Occipital lobe (tissue), 3 donors: ENCODE measurements at places on chromosomes 2 and 18.

GRCh38 chr18:62420151-62420512, 95.0 kb downstream of the TNFRSF11A start:
- DNase-seq, result no peak

GRCh38 chr18:55605733-55606338, 17.8 kb upstream of the TCF4 start:
- no peak for DNase-seq

GRCh38 chr2:148813603-148814065, 61.4 kb upstream of the KIF5C start:
- DNase-seq, result no peak

DNA sequence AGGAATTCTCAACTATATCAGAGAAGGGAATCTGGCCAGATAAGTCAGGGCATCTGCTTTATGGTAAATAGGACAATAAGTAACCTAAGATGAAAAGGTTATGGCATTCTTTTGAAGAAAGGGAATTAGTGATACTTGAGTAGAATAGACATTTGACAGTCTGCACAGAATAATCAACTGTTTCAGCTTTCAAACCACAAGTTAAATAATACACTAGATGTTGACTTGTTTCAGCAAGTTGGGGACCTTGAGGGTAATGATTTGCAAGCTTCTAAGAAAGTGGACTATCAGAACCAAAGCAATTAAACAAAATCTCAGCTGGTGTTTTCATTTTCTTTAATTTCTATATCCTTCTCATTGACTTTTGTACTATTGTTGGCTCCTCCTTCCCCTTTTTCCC, 54.5 kb downstream of the SLC39A10 start:
- no peak for DNase-seq

GRCh38 chr2:211946960-211947359, 591.6 kb downstream of the ERBB4 start:
- no peak for DNase-seq

- DNase-seq, result no peak
These were observed 123.5 kb upstream of the EML6 start for GRCh38 chr2:54599914-54600313.

DNA sequence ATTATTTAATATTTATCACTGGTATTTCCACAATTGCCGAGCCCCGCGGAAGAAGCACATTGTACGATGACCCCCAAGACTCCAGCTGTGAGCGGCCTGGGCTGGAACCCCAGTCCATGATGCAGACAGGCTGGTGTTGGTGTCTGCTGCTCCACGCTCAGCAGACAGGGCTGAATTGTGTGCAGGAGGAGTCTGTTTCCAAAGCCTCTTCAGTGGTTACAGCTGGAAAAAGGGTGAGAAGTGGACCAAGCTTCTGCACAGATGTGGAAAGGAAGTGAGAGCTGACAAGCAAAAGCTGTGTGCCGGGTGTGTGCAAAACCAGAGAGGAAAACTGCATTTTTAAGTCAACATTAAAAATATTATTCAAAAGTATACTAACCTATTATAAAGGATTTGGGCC, 500.4 kb downstream of the GALR1 start:
- no peak for DNase-seq

GRCh38 chr2:27765621-27766286, 5.8 kb upstream of the MRPL33 start:
- DNase-seq, result no peak

GRCh38 chr18:13313006-13313686, 94.6 kb downstream of the LDLRAD4 start:
- DNase-seq, result no peak

GRCh38 chr2:237742614-237743013, 56.0 kb upstream of the RBM44 start:
- DNase-seq, result no peak

DNA sequence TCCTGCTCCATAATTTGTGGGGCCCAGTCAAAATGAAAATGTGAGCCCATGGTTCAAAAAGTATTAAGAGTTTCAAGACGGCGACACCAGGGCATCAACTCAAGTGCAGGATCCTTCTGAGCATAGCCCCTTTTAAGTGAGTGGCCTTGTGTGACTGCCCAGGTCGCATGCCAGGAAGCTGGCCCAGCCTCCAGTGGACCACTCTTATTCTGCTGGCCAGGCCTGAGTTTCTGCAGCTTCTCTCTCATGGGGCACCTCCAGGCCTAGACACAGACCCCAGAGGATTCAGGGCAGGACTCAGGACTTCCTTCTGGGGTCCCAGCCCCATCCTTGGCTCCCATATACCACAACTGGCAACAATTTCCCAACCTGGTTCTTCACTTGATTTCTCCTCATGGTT, 83.5 kb upstream of the HAAO start:
- DNase-seq, result no peak

DNA sequence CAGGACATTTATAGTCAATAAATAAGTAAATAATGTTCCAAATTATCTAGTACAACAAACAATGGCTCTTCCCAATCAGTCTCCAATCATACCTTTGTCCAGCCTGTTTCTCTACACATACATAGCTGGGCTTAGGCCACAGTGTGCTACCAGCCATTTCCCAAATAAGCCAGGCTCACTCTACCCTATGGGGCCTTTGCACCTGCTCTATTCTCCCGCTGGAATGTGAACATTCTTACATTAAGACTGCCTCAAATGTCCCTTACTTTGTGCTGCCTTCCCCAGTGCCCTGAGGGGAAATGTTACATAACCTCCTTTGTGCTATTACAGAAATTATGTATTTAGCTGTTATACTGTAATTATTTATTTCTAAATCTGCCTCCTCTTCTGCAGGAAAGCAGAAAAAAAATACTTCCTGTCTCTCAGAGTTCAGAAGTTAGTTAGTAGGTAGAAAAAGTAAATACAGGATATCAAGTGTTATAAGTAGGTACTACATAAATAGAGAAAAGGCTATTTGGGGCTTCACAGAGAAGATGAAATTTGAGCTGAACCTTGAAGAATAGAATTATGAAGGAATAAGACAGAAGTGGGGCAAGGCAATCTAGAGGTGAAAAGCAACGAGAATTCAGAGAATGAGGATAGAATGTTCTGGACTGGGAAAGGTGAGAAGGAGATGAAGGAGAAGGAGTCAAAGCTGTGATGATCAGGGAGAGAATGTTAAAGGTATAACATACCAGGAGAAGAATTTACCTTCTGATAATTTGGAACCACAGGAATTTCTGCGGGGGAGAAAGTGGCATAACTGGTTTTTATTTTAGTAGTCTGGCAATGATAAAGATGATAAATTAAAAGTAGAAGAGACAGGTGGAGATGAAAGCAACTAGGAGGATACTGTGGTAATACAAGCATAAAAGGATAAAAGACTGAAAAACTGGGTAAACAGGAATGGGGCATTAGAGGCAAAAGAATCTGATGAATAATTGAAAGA, 37.0 kb downstream of the ROCK1 start:
- DNase-seq, result no peak

GRCh38 chr2:127158614-127159290, 51.8 kb upstream of the BIN1 start:
- no peak for DNase-seq
